NCI-H1417 treated with DMSO at 0.1 percent for 48 hours (cell line): ENCODE measurements at places on chromosomes 16 and 17.

DNA sequence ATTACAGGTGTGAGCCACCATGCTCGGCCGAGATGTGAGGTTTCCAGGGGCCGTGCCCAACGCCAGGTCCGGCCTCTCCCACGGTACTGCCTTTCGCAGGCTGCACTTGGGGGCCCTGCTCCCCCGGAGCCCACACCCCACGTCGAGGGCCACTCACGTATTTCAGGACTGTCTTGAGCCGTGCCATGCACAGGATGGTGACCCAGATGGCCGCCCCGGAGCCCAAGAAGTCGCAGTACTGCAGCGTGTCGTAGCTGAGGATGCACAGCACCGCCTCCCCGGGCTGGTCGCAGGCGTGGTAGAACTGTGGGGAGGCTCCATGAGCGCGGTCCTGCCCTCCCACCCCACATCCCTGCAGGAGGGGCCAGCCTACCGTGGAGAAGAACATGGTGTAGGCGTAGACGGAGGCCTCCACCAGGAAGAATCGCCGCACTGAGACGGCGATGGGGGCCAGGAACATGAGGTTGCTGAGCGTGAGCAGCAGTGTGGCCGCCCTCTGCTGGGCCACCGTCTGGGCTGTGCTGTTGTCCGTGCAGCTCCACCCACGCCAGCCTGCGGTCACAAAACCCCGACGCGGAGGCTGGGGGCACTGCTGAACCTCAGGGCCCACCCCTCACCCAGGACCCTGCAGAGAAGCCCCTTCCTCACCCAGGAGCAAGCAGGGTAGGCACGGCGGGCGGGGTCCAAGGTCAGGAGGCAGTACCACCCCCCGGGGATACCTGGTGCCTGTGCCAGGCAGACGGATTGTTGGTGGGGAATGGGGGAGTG, 3.7 kb upstream of the MRPL28 start:
- no peak for DNase-seq

GRCh38 chr17:35793257-35793656, 2.2 kb downstream of the MMP28 start:
- DNase-seq: no peak

- no peak for DNase-seq
Observed at GRCh38 chr16:85319208-85319983, 207.1 kb upstream of the CIBAR2 start.

GRCh38 chr17:34366010-34366409, 3.0 kb upstream of the CCL1 start:
- no peak for DNase-seq

DNA sequence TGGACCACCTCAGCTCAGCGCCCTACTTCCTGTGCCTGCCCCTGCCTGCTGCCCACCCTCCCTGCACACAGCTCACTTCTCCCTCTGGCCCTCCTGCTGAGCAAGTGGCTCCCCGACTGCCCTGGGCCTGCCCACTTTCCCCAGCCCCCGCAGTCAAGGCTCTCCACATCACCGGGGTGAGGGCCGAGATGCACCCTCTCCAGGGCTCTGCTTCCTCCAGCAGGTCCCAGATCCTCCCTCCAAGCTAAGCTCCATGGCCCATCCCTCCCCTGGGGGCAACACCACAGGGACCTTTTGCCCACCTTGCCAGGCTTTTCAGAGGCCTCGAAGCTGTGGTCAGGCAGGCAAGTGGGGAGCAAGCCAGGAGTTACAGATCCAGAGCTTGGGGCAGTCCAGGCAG, 820.2 kb downstream of the KCNJ18 start:
- DNase-seq: no peak

- DNase-seq: no peak
Observed at GRCh38 chr17:63358956-63359355, 87.2 kb downstream of the CYB561 start.

DNA sequence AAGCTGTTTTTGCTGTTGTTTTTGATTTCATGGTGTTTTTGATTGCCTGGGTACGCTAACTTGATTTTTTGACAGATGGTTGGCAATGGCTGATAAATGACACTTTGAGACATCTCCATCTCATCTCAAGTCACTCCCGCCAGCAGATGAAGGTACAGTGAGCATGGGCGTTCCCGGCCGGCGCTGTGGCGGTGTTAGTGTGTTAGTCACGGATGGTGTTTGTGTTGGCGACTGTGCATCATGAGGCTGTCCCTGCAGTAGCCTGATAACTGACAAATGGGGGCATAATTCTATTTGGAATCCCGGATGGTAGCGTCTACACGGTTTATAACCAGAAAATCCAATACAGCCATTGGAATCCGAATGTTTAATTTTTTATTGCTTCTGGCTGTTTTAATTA, 81.6 kb upstream of the ZNF750 start:
- DNase-seq: no peak

DNA sequence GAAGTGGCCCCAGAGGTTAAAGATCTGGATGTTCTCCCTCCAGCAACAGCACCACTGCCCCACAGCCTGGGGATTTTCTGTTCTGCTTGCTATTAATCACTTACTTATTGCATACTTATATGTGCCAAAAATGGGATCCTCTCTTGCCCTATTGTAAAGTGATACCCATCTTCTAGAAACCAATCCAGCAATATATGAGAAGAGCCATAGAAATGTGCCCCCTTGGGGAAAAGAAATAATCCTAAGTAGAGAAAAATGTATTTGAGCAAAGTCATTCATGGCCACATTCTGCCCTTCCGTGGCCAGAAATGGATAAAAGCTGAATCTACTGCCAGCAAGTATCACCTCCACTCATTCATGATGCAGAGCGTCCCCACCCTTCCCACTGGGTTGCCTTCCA, 20.9 kb downstream of the SOST start:
- DNase-seq: no peak

DNA sequence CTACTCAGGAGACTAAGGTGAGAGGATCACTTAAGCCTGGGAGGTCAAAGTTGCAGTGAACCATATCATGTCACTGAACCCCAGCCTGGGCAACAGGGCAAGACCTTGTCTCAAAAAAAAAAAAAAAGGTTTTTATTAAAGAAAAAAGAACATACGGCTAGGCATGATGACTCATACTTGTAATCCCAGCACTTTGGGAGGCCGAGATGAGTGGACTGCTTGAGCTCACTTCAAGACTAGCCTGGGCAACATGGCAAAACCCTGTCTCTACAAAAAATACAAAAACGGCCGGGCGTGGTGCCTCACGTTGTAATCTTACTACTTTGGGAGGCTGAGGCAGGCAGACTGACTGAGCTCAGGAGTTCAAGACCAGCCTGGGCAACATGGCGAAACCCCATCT, 38.4 kb downstream of the RANBP10 start:
- no peak for DNase-seq

DNA sequence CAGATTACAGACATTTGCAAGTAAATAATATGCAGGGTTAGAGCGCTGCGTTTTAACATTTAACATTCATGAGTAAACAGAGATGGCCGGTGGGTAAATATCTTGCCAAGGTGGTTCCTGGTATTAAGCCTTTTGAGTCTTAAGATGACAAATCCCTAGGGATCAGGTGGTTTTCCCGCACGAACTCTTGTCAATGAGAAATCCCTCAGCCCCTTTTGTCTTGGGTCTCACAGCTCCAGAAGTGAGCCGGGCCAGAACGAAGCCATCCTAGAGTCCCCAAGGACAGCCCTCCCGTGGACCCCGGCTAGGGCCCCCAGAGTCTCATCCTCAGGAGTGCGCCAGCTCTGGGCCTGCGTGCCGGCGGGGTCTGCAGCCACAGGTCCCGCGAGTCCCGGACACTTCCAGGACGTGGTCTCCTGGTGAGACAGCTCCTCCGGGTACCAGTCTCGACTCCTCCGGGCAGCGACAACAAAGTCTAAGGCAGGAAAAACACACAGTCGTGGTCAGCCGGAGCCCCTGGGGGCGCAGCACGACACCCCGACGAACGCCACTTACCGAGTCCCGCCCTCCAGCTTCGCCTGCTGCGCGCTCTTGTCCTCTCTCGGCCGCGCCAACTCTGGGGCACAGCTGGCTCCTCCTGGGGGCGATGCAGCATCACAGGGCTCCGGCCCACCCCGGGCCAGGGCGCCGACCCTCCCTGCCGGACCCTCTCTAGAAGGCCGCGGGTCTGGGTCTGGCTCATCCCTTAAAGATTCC, 13.3 kb downstream of the MIS12 start:
- no peak for DNase-seq

DNA sequence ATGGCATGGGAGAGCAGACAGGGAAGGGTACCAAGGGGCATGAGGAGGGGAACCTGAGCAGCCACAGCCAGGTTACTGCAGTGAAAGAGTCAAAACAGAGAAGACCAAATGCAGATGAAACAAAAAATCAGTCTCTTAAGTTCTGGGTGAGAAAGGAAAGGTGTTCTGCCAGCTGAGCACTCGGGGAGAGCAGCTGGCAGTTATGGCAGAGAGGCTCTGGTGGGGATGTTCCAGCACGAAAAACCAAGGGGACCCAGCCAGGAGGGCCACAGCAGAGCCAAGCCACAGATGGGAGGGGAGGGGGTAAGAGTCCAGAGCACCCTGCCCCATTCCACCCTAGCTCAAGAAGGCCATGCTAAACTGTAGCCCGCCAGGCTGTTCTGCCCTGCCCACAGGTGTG, 31.7 kb downstream of the STH start:
- DNase-seq: no peak

GRCh38 chr17:68450391-68450790, 6.9 kb downstream of the WIPI1 start:
- DNase-seq: no peak

DNA sequence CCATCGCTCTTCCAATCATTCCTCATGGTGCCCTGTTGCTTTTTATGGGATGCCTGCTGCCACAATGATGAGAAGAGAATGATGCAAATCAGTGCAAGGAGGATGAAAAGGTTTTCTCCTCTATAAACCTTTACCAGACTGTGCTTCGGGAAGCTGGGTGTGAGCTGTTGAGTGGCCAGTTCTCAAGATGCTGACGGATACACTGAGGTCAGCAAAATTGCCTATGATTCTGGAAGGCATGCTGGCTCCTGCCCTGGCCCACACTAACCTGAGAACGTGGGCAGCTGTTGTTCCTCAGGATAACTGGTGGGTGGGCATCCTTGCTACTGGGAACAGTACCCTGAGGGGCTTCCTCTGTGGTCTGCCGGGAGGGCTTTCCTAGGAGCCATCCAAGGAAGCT, 795 bp upstream of the PIRT start:
- no peak for DNase-seq

DNA sequence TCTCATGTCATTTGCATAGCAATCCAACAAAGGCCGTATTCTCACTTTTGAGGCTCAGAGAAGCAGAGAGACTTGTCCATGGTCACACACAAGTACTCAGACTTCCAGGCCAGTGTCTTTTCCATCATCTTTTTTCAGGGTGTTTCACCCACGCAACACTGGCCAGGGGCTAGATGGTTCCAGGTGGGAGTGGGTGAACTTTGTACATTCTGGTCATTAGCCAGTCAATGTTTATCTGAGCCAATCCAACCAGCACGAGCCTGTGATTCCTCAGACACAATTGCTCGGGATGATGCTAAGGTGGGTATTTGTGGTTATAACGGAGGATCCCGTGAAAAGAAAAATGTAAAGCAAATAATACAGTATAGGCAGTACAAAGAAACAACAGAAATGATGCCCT, 56.3 kb downstream of the ZFHX3 start:
- DNase-seq: no peak

- DNase-seq: no peak
Observed at GRCh38 chr16:11759163-11759834, 16.6 kb upstream of the TXNDC11 start.

GRCh38 chr16:21097151-21097550, 53.5 kb downstream of the DNAH3 start:
- DNase-seq: no peak

- no peak for DNase-seq
Observed at GRCh38 chr16:79847569-79847968, 247.0 kb upstream of the MAF start.

GRCh38 chr17:41392278-41392677, 5.1 kb downstream of the KRT31 start:
- DNase-seq: no peak

- no peak for DNase-seq
Observed at GRCh38 chr17:10105513-10106001, 92.8 kb downstream of the GAS7 start.

DNA sequence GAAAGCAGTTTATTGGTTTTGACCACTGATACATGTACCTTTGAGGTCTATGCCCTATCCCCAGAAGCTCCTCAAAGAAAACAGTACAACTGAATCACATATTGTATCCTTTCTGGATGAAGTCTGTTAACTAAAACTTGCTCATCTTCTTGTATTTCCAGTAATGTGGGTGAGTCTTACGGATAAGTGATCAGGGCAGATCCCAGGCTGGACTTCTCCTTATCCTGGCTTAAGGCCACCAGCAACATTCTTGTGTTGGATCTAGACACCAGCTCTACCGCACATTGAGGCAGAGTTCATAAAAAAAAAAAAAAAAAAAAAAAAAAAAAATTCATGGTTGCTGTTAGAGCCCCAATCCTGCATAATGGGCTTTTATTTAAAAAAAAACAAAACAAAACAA, 536.7 kb upstream of the HSBP1 start:
- no peak for DNase-seq

GRCh38 chr16:629185-629832, 1.5 kb upstream of the WFIKKN1 start:
- DNase-seq: no peak

- no peak for DNase-seq
Observed at GRCh38 chr17:59629174-59629573, 9.5 kb downstream of the CLTC start.

GRCh38 chr16:12763517-12763916, 40.2 kb downstream of the CPPED1 start:
- DNase-seq: no peak

- no peak for DNase-seq
Observed at GRCh38 chr17:13581925-13582324, 19.8 kb downstream of the HS3ST3A1 start.

- DNase-seq: no peak
Observed at GRCh38 chr17:67054608-67055007, 10.3 kb downstream of the CACNG1 start.

- DNase-seq: no peak
Observed at GRCh38 chr16:28188085-28188916, 23.5 kb downstream of the XPO6 start.

GRCh38 chr17:65978871-65979270, 213.1 kb downstream of the CEP112 start:
- DNase-seq: no peak

DNA sequence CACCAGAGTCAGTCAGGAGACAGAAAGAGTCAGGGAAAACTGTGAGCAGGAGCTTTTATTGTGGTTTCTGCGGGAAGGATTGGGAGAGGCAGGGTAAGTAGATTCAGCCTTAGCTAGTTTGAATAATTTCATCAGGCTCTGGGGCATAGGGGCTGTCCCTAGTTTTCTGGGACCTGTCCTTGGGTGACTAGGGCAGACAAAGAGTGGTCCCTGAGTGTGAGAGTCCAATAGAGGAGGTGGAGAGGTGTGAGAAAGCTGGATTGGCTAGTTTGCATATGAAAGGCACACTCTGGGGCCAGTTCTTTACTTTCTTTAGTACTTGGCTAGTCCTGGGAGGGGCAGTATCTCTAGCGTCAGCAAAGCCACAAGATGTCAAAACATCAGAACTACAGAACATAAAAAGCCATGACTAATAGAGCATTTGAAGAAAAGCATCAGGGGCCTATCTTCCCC, 255.6 kb downstream of the HS3ST3A1 start:
- no peak for DNase-seq

GRCh38 chr16:56844056-56844455, 21.0 kb upstream of the SLC12A3 start:
- DNase-seq: no peak
